Fibroblast of lung (primary cell): ENCODE measurements at places on chromosomes 1 and 21.

DNA sequence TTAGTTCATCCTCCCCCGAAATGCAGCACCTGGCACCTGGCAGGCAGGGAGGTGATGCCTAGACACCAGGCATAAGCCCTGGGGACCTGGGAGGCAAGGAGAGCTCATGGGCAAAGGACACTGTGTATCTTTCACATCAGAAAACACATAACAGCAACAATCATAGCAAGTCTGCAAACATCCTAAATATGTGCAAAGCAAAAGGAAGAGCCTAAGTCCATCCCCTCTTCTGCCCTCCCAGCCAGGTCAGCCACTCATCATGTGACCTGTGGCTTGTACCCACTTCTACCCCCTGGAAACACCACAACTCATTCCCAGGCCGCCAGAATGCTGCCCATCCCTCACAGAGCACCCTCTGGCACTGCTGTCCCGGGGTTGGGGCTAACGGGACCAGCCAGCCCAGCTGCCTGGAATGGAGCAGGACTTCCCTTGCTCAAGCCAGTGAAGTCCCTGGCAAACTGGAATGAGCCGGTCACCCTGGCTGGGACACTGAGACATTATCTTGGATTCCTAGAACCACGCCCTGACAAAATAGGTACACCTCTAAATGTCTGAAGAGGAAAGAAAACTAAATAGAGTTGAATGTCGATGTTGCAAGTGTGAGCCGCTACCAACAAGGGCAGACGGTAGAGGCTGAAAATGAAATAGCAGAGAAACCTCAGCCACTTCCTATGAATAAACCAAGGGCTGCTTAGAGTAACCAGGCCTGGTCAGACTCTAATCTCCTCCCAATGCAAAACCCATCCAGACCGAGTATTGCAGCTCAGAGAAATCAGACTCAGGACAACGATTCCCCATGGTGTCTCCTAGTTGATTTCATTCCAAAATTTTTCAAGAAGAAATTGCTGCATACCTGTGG is 29.4 kb downstream of the TMPRSS2 start:
- H3K4me1 ChIP-seq, result no peaks in the 10 kb centered on the region
- H3K36me3 ChIP-seq, result no peaks in the 10 kb centered on the region
- no peak overlapping the region for H3K4me3 ChIP-seq
- no peak for DNase-seq
- no peaks in the 10 kb centered on the region for H3K27me3 ChIP-seq

GRCh38 chr1:24984800-24985522 is 54.9 kb upstream of the RUNX3 start:
- H3K27me3 ChIP-seq, result peaks cover 3% of the 10 kb centered on the region
- H3K27ac ChIP-seq, result no peak overlapping the region
- no peaks in the 10 kb centered on the region for H3K4me1 ChIP-seq
- DNase-seq, result no peak
- no peak overlapping the region for H3K4me3 ChIP-seq

DNA sequence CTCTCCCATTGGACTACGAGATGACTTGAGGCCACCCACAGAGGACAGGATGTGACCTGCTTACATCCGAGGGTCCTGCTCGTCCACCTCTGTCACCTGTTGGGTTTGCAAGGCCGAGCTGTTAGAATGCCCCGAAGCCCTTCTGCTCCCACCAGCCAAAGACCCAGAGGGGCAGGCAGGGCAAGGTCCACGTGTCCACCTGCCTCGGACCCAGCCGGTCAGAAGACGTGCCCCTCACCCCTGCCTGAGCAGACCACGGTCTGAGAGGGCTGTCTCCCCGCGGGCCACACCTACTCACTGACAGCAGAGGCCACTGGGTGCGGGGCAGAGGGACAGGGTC is 30.3 kb upstream of the TRAPPC10 start:
- no peaks in the 10 kb centered on the region for H3K4me1 ChIP-seq
- no peaks in the 10 kb centered on the region for H3K27me3 ChIP-seq
- H3K36me3 ChIP-seq, result no peaks in the 10 kb centered on the region
- H3K27ac ChIP-seq, result no peak overlapping the region
- DNase-seq, result no peak

DNA sequence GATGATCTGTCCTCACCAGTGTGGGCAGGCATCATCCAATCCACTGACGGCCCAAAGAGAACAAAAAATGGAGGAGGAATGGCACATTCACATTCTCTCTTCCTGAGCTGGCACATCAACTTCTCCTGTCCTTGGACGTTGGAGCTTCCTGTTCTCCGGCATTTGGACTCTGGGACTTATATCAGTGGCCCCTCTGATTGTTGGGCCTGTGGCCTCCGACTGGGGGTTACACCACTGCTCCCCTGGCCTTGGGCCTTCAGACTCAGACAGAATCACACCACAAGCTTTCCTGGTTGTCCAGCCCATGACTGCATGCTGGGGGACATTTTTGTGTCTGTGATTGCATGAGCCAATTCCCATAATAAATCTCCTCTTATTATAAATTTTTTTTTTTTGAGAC is 20.1 kb downstream of the IFNLR1 start:
- H3K27me3 ChIP-seq, result peaks cover 8% of the 10 kb centered on the region
- no peak overlapping the region for H3K27ac ChIP-seq
- H3K4me1 ChIP-seq, result no peaks in the 10 kb centered on the region
- H3K36me3 ChIP-seq, result no peaks in the 10 kb centered on the region
- no peak overlapping the region for H3K4me3 ChIP-seq

DNA sequence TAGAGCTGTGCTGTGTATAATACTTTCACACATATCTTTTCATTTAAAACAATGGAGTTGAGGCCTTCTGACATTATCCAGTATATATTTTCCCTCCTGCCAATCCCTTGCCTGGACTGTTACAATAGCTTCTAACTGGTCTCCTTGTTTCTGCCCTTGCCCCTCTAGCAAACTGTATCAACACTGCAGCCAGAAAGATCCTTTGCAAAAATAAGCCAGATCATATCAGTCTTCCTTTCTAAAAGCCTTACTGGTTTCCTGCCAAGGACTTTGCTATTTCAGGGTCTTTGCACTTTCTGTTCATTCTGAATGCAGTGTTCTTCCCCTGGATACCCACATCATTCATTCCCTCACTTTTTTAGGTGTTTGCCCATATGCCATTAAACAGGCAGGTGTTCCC is 370.1 kb downstream of the PTBP2 start:
- no peak overlapping the region for H3K27ac ChIP-seq
- no peak overlapping the region for H3K4me3 ChIP-seq
- H3K4me1 ChIP-seq, result peaks cover 2% of the 10 kb centered on the region
- no peaks in the 10 kb centered on the region for H3K36me3 ChIP-seq
- no peak for DNase-seq
- H3K27me3 ChIP-seq, result no peaks in the 10 kb centered on the region

- DNase-seq, result peak; percentile 61
- peak overlapping the region; percentile 52 for H3K27ac ChIP-seq
- peaks cover 2% of the 10 kb centered on the region for H3K4me1 ChIP-seq
- peak overlapping the region; percentile 73 for H3K4me3 ChIP-seq
- H3K27me3 ChIP-seq, result no peaks in the 10 kb centered on the region
Observed at GRCh38 chr1:24502065-24502708, 449 bp upstream of the RCAN3 start.

GRCh38 chr21:36694031-36694515 is 4.8 kb upstream of the SIM2 start:
- H3K4me3 ChIP-seq, result no peak overlapping the region
- no peaks in the 10 kb centered on the region for H3K36me3 ChIP-seq
- peak; percentile 52 for DNase-seq

GRCh38 chr1:209491897-209492296 is 91.6 kb upstream of the CAMK1G start:
- H3K27ac ChIP-seq, result no peak overlapping the region
- no peaks in the 10 kb centered on the region for H3K36me3 ChIP-seq
- H3K27me3 ChIP-seq, result no peaks in the 10 kb centered on the region

- H3K27me3 ChIP-seq, result no peaks in the 10 kb centered on the region
- H3K4me3 ChIP-seq, result no peak overlapping the region
- H3K36me3 ChIP-seq, result no peaks in the 10 kb centered on the region
- peaks cover 29% of the 10 kb centered on the region for H3K4me1 ChIP-seq
- no peak for DNase-seq
Observed at GRCh38 chr1:203649551-203649998, 22.9 kb downstream of the ATP2B4 start.

- DNase-seq, result no peak
- no peak overlapping the region for H3K4me3 ChIP-seq
- no peaks in the 10 kb centered on the region for H3K4me1 ChIP-seq
- H3K27ac ChIP-seq, result no peak overlapping the region
- peaks cover 16% of the 10 kb centered on the region for H3K36me3 ChIP-seq
Observed at GRCh38 chr1:55067914-55068313, 28.6 kb downstream of the PCSK9 start.

- no peak overlapping the region for H3K27ac ChIP-seq
- no peak overlapping the region for H3K4me3 ChIP-seq
- no peaks in the 10 kb centered on the region for H3K4me1 ChIP-seq
- no peaks in the 10 kb centered on the region for H3K27me3 ChIP-seq
- no peak for DNase-seq
Observed at GRCh38 chr1:2086446-2087078, 36.4 kb downstream of the PRKCZ start.

DNA sequence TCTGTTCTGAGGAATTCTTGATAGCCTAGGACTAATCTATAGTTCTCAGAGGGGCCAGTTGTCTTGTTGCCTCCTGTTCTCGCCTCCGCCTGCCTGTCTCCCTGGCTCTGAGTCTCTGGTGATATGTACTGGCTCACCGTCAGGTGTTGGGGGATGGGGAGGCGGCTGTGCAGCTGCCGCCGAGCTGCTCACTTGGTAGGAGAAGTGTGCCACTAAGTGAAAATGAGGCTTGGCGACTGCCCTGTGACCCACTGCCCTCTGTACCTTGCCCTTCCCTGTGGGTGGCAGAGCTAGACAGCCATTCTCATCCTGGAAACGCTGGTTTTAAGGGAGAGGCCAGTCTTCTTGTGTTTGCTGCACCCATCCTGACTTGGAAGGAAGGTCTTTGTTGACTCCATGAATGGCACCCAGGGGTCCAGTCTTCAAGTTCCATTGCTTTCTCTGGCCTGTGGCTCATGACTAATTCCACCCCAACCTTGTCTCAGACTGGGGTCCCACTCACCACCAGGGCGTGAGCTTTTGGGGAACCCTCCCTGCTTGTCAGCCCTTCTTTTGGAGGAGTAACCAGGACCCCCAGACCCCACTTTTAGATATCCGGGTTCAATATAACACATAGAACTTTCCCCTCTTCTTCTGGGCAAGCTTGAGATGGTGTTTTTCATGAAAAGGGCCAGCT is 120.6 kb downstream of the CACNA1E start:
- no peaks in the 10 kb centered on the region for H3K27me3 ChIP-seq
- H3K4me3 ChIP-seq, result no peak overlapping the region
- H3K4me1 ChIP-seq, result no peaks in the 10 kb centered on the region
- DNase-seq, result no peak
- no peaks in the 10 kb centered on the region for H3K36me3 ChIP-seq
- H3K27ac ChIP-seq, result no peak overlapping the region

DNA sequence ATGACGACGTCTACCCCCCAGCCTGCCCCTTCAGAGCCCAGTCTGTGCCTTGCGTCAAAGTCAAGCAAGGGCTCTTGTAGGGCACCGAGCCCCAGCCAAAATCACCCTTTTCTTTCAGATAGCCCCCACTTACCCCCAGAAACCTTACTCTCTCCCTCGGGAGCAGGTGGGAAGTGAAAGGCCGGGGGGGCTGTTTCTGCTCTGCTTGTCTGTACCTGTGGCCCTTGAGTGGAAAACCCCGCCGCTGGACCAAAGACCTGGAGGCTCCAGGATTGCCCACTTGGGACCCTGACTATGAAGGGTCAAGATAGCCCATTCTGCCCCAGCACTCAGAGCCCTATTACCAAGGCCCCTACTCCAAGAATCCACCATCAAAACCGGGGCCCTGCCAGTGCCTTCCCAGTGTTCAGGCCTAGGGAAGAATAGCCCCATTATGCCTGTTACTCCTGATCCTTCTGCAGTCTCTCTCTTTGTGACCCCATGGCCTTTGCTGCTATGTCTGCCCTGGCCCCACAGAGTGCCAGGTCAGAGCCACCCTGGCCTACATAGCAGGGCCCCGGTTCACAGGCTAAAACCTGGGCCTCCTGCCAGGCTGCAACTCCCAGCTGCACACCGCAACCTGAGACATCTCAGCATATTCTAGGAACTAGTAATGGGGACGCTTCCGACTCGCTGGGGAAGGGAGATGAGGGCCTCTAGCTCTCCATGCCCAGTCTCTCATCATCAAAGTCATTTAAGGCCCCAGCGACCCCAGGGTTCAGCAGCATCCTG is 22.2 kb upstream of the HPDL start:
- H3K4me3 ChIP-seq, result peak overlapping the region; percentile 70
- H3K27ac ChIP-seq, result peak overlapping the region; percentile 85
- peak; percentile 10 for DNase-seq

GRCh38 chr1:24321697-24322469 is 2.7 kb downstream of the GRHL3 start:
- no peak overlapping the region for H3K27ac ChIP-seq
- peak; percentile 91 for DNase-seq
- peaks cover 70% of the 10 kb centered on the region for H3K27me3 ChIP-seq
- no peaks in the 10 kb centered on the region for H3K36me3 ChIP-seq
- no peaks in the 10 kb centered on the region for H3K4me1 ChIP-seq

- H3K4me1 ChIP-seq, result peaks cover 43% of the 10 kb centered on the region
- no peaks in the 10 kb centered on the region for H3K27me3 ChIP-seq
- peak; percentile 98 for DNase-seq
- peaks cover 24% of the 10 kb centered on the region for H3K36me3 ChIP-seq
- no peak overlapping the region for H3K4me3 ChIP-seq
Observed at GRCh38 chr1:26771643-26772321, 16.0 kb upstream of the PIGV start.

GRCh38 chr21:31524140-31524539 is 135.4 kb upstream of the SOD1 start:
- no peak for DNase-seq
- H3K27me3 ChIP-seq, result no peaks in the 10 kb centered on the region
- H3K36me3 ChIP-seq, result no peaks in the 10 kb centered on the region
- H3K4me1 ChIP-seq, result no peaks in the 10 kb centered on the region
- no peak overlapping the region for H3K27ac ChIP-seq

DNA sequence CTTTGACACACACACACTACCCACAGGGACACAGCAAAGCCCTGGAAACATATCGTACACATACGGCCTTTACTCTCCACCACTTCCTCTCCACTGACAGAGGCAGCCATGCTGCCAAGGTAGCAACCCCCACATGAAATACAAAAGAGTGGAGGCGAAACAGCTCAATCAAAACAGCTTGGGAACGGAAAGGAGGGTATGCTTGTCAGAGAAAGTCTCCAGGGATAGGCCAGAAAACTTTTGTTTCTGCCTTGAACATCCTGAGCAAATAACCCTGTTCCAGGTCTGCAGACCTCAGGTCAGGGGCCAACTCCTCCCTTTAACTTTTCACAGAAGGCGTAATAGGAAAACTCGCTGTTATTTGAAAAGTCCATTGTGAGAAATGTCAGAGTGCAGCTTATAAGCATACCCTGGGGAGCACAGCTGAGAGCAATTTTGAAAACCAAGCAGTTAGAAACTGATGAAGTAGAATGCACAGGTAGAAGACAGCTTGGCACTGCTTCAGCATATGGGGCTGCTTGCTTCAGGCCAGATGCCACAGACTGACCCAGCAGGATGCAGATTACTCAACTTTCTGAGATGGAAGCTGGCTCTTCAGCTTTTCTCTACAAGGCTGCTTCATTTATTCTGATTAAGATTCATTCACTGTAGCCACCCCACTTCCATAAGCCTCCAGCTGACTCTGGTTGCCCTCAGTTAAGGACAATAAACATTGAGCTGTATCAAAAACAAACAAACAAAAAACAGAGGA is 18.0 kb downstream of the KIAA0319L start:
- peak overlapping the region; percentile 78 for H3K27ac ChIP-seq
- peak; percentile 53 for DNase-seq
- H3K4me3 ChIP-seq, result no peak overlapping the region
- no peaks in the 10 kb centered on the region for H3K36me3 ChIP-seq
- no peaks in the 10 kb centered on the region for H3K27me3 ChIP-seq

GRCh38 chr1:209886219-209886536 is 51.8 kb upstream of the SYT14 start:
- no peak for DNase-seq
- H3K4me3 ChIP-seq, result no peak overlapping the region
- no peaks in the 10 kb centered on the region for H3K36me3 ChIP-seq
